Daoy (cell line): ENCODE measurements at places on chromosomes 6 and 20. TPM values are rescaled to one million over a fixed set of nuclear protein-coding genes. Genes with fewer than 3 reads are reported as not detected.

GRCh38 chr20:25341716-25342680 lies 48.6 kb downstream of the ABHD12 start:
- DNase-seq = no peak

The CUL7 gene
- 24.2 and 28.4 TPM in 2 replicates for total RNA-seq

- DNase-seq = no peak
Observed at GRCh38 chr20:62765432-62766070, 30.7 kb upstream of the MRGBP start.

The LY6G6F gene
- total RNA-seq = not detected in 2 replicates

The RAET1L gene
- 0.36 and 1.1 TPM in 2 replicates for total RNA-seq
